ENCODE measurements at places on chromosomes 7 and 10. TPM values are rescaled to one million over a fixed set of nuclear protein-coding genes. Genes with fewer than 3 reads are reported as not detected.

DNA sequence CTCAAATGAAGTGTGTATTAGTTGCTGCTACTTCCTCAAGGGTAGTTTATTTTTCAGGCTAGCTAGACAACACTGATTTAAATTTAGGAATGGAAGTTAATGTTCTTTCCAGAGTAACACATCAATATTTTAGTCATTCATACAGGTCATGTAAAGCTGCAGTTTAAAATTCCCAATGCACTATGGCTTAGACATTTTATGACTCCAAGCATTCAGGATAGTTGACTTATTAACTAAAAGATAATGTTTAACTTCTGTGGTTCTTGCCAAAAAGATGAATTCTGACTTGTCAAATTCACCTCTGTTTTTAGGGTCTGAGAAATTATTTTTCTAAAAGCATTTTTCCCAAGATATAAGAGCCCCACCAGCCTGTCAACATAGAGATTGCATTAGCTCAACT lies 131.9 kb downstream of the TFPI2 start:
- no peak overlapping the region for H3K27ac ChIP-seq
- no peaks in the 10 kb centered on the region for H3K36me3 ChIP-seq
- H3K27me3 ChIP-seq, result no peaks in the 10 kb centered on the region
- H3K4me3 ChIP-seq, result no peak overlapping the region
- DNase-seq, result no peak
- no peaks in the 10 kb centered on the region for H3K4me1 ChIP-seq

- H3K27me3 ChIP-seq, result no peaks in the 10 kb centered on the region
- no peak overlapping the region for H3K4me3 ChIP-seq
- no peak for DNase-seq
- H3K36me3 ChIP-seq, result no peaks in the 10 kb centered on the region
- H3K4me1 ChIP-seq, result no peaks in the 10 kb centered on the region
Observed at GRCh38 chr7:31663072-31663471, 23.9 kb upstream of the PPP1R17 start.

- DNase-seq, result no peak
- H3K27ac ChIP-seq, result no peak overlapping the region
- H3K4me3 ChIP-seq, result no peak overlapping the region
- H3K27me3 ChIP-seq, result no peaks in the 10 kb centered on the region
- no peaks in the 10 kb centered on the region for H3K36me3 ChIP-seq
Observed at GRCh38 chr7:158343526-158343925, 244.1 kb downstream of the PTPRN2 start.

Gene SNX10
- 5.6 TPM for total RNA-seq

DNA sequence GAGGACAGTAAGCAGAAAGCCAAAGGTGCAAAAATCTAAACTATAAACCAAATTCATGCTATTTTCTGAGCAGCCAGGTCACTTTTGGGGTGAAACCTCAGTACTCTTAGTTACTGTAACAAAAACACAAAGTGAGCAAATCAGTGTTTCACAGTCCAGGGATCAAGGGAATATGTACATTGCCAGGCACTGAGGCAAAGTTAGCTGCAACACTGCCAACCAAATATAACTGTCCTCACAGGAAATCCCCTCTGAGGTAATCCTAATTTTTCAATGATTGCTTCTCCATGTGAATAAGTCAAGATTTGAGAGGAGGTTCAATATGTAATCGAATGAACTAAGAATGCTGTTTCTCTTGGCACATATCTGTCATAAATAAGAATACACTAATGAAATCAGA lies 229.7 kb downstream of the TSPAN12 start:
- no peak overlapping the region for H3K4me3 ChIP-seq
- no peak for DNase-seq
- no peak overlapping the region for H3K27ac ChIP-seq
- no peaks in the 10 kb centered on the region for H3K4me1 ChIP-seq
- no peaks in the 10 kb centered on the region for H3K27me3 ChIP-seq

DNA sequence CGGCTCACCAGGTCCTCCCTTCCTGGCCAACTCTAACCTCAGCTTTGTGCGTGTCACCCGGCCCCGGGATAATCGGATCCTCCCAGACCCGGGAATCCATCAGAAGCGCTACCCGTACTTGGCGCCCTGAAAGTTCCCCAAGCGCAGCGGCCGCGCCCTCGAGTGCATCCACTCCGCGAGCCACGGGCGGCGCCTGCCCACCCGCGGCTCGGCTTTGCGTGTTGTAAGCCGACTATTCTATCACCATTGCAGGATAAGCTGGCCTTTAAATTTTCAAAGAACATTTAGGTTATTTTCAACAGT lies 35.7 kb upstream of the EBLN1 start:
- DNase-seq, result peak; percentile 72
- no peaks in the 10 kb centered on the region for H3K4me1 ChIP-seq
- H3K36me3 ChIP-seq, result no peaks in the 10 kb centered on the region
- no peaks in the 10 kb centered on the region for H3K27me3 ChIP-seq
- no peak overlapping the region for H3K4me3 ChIP-seq

Gene RASA4
- total RNA-seq, result 133 TPM

Gene FFAR4
- 0.16 TPM for total RNA-seq

DNA sequence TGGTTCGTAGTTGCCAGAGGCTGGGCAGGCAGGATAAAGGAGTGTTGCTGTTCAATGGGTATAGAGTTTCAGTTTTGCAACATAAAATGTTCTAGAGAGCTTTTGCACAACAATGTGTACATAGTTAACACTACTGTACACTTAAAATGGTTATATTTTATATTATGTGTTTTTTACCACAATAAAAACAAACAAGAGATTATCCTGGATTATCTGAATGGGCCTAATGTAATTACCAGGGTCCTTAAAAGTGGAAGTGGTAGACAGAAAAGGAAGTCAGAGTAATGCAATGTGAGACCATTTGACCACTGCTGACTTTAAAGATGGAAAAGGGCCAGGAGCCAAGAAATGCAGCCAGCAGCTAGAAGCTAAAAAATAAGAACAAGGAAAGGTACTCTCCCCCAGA lies 159.7 kb downstream of the SGMS1 start:
- H3K36me3 ChIP-seq, result peaks cover 4% of the 10 kb centered on the region
- no peak overlapping the region for H3K27ac ChIP-seq
- no peaks in the 10 kb centered on the region for H3K27me3 ChIP-seq

GRCh38 chr10:17981766-17982380 lies 30.2 kb downstream of the SLC39A12 start:
- DNase-seq, result no peak
- peaks cover 2% of the 10 kb centered on the region for H3K4me1 ChIP-seq
- no peak overlapping the region for H3K4me3 ChIP-seq

DNA sequence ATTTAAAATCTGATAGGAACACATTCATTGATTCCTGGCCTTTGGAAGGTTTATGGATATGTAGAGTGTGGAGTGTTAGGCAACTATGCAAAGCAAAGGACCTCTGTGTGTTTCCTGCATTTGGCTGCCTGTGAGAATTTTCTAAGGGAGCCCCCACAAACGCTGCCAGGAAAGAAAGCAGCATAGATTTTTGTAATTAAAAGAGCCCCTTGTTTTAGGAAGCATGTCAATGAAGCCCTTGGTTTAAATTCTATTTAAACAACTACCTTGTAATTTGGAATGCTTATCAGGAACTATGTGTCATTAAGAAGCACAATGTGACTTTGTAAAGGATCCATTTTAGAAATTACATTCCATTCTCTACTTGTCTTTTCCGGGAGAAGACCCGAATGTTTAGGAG lies 742.5 kb downstream of the NXPH1 start:
- no peaks in the 10 kb centered on the region for H3K4me1 ChIP-seq
- no peak overlapping the region for H3K27ac ChIP-seq
- no peaks in the 10 kb centered on the region for H3K36me3 ChIP-seq
- H3K27me3 ChIP-seq, result no peaks in the 10 kb centered on the region
- DNase-seq, result no peak

Gene PLCE1
- 14.7 TPM for total RNA-seq

DNA sequence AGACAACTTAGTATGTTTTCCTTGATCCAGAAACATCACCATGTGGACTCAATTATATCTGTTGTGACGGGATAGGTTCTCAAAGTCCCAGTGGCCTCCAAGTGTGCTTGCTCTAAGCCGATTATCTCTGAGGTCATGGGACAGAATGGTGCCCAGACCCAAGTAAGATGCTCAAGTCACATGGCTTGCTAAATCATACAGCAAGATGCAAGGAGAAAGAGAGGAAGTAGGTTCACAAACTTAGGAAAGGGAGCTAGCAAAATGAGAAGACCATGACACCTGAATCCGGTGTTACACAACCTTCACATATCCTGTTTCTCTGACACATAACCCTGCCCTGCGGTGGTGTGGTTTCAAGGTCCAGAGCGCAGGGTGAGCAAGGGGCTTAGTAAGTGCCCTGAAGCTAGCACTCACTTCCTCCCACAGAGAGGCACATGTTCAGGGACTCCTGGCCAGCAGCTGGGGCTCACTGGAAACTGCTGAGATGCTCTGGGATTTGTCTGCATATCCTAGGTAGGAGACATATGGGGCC lies 590.9 kb upstream of the ANKRD30A start:
- no peak for DNase-seq
- no peaks in the 10 kb centered on the region for H3K36me3 ChIP-seq
- no peak overlapping the region for H3K27ac ChIP-seq
- no peaks in the 10 kb centered on the region for H3K27me3 ChIP-seq

DNA sequence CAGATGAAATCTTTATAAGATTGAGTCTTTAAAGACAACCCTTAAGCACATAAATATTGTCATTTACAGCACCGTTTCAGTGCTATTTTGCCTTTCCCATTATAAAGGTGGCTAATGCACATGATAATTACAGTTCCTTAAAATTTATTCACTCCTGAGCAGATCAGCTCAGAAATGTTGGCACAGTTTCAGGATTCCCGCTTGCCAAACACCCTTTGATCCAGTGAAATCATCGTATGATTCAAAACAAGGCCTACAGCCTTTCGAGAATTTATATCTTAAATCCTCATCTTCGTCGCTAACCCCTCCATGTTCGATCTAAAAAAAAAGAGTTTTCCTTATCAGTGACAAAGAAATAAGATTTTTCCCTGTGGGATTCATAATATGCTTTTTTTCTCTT lies 14.1 kb upstream of the SOSTDC1 start:
- H3K4me1 ChIP-seq, result no peaks in the 10 kb centered on the region
- no peak overlapping the region for H3K4me3 ChIP-seq
- DNase-seq, result no peak
- no peaks in the 10 kb centered on the region for H3K27me3 ChIP-seq

DNA sequence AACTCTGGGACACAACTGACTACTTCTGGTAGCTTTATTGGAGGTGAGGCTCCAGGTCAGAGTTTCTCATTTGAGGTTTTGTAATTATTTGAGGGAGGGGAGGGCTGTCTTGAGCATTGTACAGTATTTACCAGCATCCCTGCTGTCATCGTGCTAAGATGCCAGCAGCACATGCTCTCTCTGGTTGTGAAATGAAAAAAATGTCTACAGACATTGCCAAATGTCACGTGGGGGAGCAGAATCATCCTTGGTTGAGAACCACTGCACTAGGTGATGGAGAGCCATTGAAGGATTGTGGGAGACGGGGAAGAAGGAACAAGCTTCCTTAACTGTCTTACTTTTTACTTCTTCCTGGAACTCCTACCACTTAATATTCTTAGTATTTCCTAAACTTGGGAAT lies 5.0 kb downstream of the SEPTIN7 start:
- DNase-seq, result no peak
- no peaks in the 10 kb centered on the region for H3K27me3 ChIP-seq
- no peaks in the 10 kb centered on the region for H3K4me1 ChIP-seq
- H3K36me3 ChIP-seq, result no peaks in the 10 kb centered on the region
- no peak overlapping the region for H3K27ac ChIP-seq

Gene LGI1
- total RNA-seq, result 5.1 TPM

GRCh38 chr10:66772548-66773471 lies 153.0 kb upstream of the LRRTM3 start:
- H3K27me3 ChIP-seq, result no peaks in the 10 kb centered on the region
- H3K36me3 ChIP-seq, result no peaks in the 10 kb centered on the region
- no peaks in the 10 kb centered on the region for H3K4me1 ChIP-seq
- H3K4me3 ChIP-seq, result no peak overlapping the region

GRCh38 chr10:116097239-116097784 lies 175.7 kb downstream of the GFRA1 start:
- DNase-seq, result no peak
- H3K27me3 ChIP-seq, result no peaks in the 10 kb centered on the region
- no peaks in the 10 kb centered on the region for H3K4me1 ChIP-seq
- no peak overlapping the region for H3K4me3 ChIP-seq
- H3K27ac ChIP-seq, result no peak overlapping the region

DNA sequence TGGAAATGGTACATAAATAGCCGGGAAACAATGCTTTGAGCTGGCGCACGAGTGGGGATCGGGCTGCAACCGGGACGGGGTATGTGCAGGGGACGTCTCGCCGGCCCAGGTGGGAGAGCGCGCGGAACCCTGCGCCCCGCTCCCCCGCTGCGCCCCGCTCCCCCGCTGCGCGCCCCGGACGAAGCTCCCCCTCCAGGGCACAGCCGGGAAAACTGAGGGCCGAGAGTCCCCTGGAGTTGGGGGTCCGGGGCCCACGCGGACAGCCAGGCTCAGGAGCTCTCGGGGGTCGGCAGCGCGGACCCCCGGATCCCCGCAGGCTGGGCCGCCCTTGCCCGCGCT lies 514 bp downstream of the RADIL start:
- peak overlapping the region; percentile 85 for H3K4me3 ChIP-seq
- H3K27me3 ChIP-seq, result no peaks in the 10 kb centered on the region
- no peaks in the 10 kb centered on the region for H3K36me3 ChIP-seq

Gene ARID5B
- 143 TPM for total RNA-seq

GRCh38 chr7:65225422-65226006 lies 148.1 kb upstream of the ZNF92 start:
- H3K27ac ChIP-seq, result no peak overlapping the region
- no peak overlapping the region for H3K4me3 ChIP-seq
- no peaks in the 10 kb centered on the region for H3K27me3 ChIP-seq

DNA sequence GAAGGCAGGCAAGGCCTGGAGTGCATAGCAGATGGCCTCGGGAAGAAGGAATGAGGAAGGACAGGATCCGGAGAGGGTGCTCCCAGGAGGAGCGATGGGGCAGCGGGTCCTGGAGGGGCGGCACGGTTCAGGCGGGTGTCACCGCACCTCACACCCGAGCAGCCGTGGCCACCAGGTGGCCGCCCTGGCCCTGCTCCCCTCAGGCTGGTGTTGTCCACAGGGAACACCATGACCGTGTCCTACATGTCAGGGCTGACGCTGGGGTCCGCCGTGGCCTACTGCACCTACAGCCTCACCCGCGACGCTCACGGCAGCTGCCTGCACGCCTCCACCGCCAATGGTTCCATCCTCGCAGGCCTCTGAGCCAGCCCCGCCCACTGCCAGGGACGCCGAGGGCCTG lies 19.8 kb downstream of the SLC29A4 start:
- no peaks in the 10 kb centered on the region for H3K27me3 ChIP-seq
- no peaks in the 10 kb centered on the region for H3K4me1 ChIP-seq
- H3K27ac ChIP-seq, result no peak overlapping the region
- H3K4me3 ChIP-seq, result no peak overlapping the region
- H3K36me3 ChIP-seq, result no peaks in the 10 kb centered on the region
- DNase-seq, result no peak

DNA sequence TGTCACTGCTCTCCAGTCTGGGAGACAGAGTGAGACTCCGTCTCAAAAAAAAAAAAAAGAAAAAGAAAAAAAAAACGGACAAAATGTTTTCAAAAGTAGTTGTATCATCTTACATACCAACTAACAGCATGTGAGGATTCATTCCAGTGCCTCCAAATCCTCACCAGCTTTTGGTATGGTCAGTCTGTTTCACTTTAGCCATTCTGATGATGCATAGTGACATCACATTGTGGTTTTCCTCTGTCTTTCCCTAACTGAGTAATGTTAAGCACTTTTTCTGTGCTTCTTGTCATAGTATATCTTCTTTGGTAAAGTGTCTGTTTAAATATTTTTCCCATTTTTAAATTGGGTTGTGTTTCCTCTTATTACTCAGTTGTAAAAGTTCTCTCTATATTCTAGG lies 251.4 kb upstream of the CTBP2 start:
- no peaks in the 10 kb centered on the region for H3K27me3 ChIP-seq
- no peak overlapping the region for H3K27ac ChIP-seq
- DNase-seq, result no peak
